Frontal cortex (tissue), 4 donors: ENCODE measurements at places on chromosomes 4 and X.

DNA sequence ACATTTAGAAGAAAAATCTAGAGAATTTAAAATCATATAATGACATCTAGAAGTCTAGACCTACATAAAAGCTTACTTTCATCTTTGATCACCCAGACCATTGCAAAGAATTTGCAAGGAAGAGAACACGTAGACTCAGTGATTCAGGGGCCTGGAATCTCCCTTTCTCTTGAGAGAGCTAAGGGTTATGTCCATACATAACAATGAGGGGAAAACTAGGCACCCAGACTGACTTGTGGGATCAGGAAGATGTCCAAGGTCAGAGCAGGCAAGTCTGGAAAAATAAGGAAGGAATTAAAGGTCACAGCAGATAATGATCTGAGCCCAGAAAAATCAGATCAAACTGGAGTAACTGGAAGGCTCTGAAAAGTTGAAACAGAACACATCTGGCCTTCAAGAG is 198.4 kb upstream of the SFRP2 start:
- no peak for DNase-seq

DNA sequence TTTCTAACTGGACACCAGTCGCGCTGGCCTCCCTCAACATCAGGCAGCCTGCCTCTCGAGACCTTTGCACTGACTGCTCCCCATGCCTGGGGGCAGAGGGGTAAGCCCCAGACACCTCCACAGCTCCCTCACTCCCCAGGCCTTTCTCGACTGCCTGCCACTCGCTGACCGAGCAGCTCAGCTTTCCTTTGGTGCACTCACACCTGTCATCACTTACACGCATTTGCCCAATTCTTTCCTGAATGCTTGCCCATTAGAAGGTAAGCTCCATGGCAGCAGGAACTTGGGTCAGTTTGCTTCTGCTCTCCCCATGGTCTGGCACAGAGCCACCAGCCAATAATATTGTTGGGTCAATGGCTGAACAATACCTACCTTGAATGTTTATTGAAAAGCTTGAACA is 32.2 kb upstream of the PROM1 start:
- DNase-seq = no peak

DNA sequence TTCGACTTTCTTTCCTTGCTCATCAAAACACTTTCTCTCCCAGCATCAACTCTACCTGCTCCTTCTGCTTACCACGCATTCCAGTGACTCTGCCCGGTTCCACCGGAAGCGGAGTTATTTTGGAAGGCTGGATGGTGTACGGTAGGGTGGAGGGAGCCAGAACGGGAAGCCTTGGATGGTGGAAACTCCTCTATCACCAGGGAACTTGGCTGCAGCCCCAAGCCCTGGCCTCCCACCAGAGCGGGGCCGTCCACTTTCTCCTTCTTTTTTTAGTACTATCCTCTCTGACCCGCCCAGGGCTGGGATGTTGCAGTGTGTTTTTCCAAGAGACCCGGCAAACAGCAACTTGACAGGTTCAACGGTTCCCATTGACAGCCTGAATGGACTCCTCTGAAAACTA is 27.6 kb downstream of the ADGRG2 start:
- DNase-seq = no peak

DNA sequence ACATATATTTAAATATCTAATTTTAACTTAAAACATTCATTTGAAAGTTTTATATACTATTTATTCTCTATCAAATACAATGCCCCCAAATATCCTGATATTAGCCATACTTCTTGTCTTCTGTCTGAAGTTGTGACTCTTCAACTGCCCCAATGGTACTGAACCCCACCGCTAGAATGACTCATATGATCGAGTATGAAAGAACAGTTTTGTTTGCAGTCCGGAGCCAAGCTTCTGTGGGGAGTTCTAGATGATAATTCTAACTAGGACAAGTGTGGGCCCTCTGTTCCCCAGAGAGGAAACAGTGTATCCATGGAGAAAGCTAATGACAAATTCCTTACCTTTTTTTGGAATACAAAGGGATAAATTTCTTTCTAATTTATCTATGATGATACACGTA is 24.7 kb upstream of the CT47A1 start:
- no peak for DNase-seq

DNA sequence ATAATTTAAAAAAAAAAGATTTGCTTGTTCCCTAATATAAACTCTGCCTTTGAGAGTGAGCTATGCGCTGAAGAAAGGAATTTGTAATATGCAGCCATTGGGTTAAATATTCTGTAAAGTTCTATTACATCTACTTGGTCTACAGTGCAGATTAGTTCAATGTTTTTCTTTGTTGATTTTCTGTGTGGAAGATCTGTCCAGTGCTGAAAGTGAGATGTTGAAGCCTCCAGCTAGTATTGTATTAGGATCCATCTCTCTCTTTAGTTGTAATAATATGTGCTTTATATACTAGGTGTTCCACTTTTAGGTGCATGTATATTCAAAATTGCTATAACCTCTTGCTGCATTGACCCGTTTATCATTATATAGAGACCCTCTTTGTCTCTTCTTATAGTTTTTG is 49.8 kb downstream of the MAGEE1 start:
- DNase-seq = no peak
